ENCODE measurements at places on chromosomes 12 and 14.

GRCh38 chr12:114709112-114709511 lies 25.1 kb upstream of the TBX3 start:
- no peak for DNase-seq

GRCh38 chr12:19261773-19262172 lies 132.2 kb downstream of the PLEKHA5 start:
- DNase-seq: no peak

- no peak for DNase-seq
These were observed at the start of gene KRT75 for GRCh38 chr12:52434081-52434733. KRT75 (minus strand) TSS chr12:52434371; CDS start chr12:52434304, 67 bp downstream.

DNA sequence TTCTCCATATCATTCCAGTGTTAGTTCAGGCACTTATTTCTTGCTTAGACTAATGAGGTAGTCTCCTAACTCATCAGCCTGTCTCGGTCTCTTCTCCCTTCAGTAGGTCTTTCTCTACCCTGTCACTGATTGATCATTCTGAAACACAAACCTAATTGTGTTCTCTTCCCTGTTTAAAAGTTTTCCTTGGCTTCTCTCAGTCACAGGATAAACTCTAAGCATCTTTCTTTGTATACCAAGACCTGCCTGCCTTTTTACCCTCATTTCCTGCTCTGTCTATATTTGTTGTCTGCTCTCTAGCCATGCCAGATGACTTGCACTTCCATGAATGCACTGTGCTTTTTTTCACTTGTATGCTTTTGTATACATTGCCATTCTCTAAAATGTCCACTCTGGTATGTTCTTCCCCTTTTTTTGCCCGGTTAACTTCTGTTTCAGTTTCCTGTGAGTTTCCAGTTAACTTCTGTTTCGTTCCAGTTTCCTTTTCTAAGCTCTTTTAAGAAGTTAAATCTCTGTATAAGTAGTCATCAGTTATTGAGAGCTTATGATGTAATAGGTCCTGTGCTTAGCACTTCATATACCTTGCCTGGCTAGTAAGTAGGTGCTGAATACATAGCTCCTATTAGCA lies 12.8 kb downstream of the DIP2B start:
- peak; percentile 39 for DNase-seq

DNA sequence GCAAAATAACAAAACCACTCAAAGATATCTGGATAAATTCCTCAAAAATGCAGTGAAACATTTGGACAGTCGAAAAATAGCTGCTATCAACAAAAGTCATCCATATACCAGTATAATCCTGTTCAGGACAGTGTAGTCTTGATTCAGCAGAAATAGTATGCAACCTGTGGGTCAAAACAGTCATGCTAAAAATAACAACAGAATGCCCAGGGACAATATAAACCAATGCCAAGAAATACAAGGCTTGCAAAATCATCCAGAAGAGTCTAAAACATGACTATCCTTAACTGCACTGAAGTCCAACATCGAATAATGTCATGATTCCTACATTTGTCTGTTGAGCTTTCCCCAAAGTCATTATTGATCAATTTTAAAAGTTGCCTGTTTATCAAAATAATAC lies 425.9 kb downstream of the FSCB start:
- DNase-seq: no peak

- DNase-seq: no peak
These were observed 30.7 kb downstream of the DTX1 start for GRCh38 chr12:113087193-113087592.

- no peak for DNase-seq
These were observed 34.5 kb downstream of the SCARB1 start for GRCh38 chr12:124829008-124829707.

GRCh38 chr14:100410056-100410565 lies 87.0 kb downstream of the SLC25A47 start:
- no peak for DNase-seq

- no peak for DNase-seq
These were observed 194.9 kb downstream of the DUSP6 start for GRCh38 chr12:89157413-89157812.

DNA sequence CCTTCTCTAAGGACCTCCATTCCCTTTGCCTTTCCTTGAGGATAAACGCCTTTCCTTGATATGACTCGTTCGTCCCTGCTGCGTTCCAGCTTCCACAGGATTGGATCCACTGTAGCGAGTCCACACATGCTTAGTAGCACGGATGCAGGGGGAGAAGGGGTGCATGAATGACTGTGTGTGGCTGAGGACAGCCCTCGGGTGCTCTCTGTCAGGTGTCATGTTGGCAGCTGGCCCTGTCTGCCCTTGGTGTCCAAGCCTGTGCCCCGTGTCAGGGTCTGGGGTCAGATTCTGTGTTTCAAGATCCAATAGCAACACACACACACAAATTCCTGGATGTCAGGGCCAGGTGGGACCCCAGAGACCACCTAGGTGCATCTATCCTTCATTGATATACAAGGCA lies 17.5 kb upstream of the KRT80 start:
- DNase-seq: no peak

GRCh38 chr12:130336723-130337487 lies 782 bp upstream of the PIWIL1 start:
- DNase-seq: no peak

GRCh38 chr14:22560662-22561365 lies 28.2 kb downstream of the DAD1 start:
- peak; percentile 49 for DNase-seq

GRCh38 chr14:91158091-91158790 lies 44.4 kb downstream of the DGLUCY start:
- DNase-seq: no peak

- DNase-seq: peak; percentile 16
These were observed 25.9 kb upstream of the WNK1 start for GRCh38 chr12:726281-727140.

DNA sequence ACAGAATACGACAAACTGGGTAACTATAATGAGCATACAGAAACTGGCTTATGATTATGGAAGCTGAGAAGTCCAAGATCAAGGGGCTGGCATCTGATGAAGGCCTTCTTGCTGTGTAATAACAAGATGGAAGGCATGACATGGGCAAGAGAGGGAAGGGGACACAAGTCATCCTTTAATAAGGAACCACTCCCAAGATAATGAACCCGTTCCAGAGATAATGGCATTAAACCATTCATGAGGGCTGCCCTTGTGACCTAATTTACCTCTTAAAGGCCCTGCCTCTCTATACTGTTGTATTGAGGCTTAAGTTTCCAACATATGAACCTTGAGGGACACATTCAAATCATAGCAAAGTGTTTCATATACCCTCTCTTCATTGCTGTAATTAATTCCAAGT lies 4.6 kb upstream of the VTI1B start:
- no peak for DNase-seq

DNA sequence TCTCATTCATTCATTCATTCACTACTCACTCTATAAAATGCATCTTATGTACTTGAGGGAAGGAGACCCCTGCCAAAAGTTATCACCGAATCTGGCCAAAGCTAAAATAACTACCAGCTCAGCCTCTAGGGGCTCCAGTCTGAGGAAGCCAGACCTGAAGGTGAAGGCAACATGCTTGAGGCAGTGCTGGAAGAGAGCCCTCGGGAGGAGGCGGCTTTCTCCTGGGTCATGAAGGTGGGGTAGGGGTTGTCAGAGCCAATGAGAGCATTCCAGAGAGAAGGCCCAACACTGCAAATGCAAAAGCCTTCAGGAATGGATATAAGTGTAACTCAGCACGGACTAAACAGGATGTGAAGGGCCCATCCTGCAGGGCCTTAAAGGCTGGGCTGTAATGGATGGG lies 62.4 kb downstream of the GSC start:
- no peak for DNase-seq

- no peak for DNase-seq
These were observed 15.7 kb upstream of the SLC2A3 start for GRCh38 chr12:7951671-7952070.
